Activated CD4-positive, alpha-beta memory T cell treated with anti-CD3 and anti-CD28 coated beads for 36 hours (primary cell): ENCODE measurements at places on chromosomes 6 and 20.

GRCh38 chr6:80886475-80886874 lies 780.0 kb downstream of the BCKDHB start:
- DNase-seq = no peak

DNA sequence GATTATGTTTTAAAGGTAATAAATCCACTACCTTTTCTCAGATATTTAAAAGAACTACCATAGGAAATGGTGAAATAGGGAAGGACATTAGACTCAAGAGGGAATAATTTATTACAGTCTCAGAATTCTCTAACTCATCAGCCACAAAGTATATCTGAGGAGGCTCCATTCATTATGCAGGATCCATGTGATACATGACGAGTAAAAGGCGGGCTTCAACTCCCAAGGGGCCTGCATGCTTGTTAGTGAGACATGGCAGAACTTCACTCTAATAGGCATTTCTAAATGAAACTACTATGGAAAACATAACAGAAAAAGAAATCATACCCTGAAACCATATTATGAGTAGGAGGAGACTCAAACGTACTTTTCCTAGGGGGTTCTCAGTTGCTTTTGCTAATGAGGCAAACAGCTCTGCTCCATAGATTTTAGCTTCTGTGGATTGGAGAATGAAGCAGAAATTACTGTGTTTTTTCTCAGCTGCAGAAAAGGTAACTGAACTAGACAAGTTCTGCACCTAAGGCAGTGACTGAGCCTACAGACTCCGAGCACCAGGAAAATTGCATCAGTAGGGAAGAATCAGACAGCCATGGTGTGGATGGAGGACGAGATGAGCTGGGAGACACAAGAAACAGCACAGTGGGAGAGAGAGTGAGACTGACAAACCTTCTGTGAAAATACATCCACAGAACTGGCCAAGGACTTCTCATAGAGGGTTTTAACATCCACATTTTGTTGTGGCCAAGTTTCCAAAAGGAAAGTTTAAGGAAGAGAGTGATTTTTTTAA lies 254.6 kb upstream of the PRDM1 start:
- no peak for DNase-seq

GRCh38 chr20:63431944-63432343 lies 40.5 kb downstream of the KCNQ2 start:
- no peak for DNase-seq

DNA sequence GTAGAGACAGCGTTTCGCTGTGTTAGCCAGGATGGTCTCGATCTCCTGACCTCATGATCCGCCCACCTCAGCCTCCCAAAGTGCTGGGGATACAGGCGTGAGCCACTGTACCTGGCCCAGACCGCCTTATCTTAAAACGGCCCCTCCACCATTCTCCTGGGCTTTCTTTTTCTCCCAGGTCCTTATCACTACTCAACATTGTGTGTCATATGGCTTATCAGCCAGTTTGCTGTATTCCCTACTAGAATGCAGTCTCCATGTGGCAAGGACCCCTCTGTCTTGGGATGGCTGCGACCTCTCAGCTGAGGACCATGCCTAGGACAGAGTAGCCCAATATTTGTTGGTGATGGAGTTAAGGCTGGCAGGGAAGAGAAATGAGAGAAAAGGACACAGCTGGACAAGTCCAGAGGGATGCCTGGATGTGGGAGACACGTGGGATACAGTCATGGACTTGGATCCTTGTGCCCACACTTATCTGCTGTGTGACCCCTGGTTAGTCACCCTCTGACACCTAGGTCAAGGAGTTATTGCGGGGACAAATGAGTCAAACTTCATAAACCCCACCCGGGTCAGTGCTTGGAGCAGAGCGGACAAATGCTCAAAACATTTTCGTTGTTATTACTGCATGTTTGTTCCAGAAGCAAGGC lies 24.0 kb downstream of the ADA start:
- DNase-seq = no peak

- no peak for DNase-seq
Measured at GRCh38 chr6:68695838-68696237, 60.8 kb downstream of the ADGRB3 start.

DNA sequence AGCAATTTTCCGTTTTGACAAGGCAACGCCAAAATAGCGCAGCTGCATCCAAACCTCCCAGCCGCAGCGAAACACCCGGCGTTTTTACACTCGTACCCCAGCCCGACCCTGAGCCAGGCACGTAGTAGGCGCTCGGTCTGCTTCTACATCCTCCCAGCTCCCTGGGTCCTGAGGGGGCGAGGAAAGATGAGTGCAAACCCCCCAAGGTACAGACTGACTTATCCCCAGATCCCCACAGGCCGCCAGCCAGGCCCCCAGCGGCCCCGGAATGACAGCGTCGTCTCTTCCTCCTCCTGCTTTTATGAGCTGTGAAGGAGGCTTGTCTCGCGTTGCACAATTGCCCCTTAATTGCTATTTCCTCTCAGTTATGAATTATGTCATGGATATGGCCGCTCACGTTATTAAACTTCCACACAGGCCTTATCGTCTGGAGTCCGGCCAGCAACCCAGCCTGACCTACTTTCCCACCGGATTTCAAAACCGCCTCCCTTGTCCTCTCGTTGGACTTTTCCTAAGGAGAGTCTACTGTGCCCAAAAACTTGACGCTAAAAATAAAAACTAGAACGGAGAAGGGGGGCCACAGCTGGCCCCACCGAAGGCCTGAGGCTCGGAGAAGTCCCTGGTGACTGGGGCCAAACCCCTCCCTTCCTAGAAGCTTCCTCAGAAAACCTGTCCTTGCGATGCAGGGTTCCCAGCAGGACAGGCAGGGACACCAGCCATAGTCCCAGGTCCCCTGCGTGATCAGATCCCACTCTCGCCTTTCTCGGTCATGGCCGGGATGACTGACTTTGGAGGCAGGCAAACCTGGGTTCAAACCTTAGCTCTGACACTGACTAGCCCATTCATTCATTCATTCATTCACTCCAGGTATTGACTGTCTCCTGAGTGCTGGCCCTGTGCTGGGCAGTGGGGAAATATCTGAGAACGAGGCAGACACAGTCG lies 130.9 kb upstream of the PTPN1 start:
- DNase-seq = no peak

GRCh38 chr20:11401988-11402387 lies 515.7 kb upstream of the BTBD3 start:
- no peak for DNase-seq

- no peak for DNase-seq
Measured at GRCh38 chr6:149476789-149477455, 7.9 kb downstream of the ZC3H12D start.

- no peak for DNase-seq
Measured at GRCh38 chr20:61118429-61119224, 133.4 kb upstream of the CDH4 start.

DNA sequence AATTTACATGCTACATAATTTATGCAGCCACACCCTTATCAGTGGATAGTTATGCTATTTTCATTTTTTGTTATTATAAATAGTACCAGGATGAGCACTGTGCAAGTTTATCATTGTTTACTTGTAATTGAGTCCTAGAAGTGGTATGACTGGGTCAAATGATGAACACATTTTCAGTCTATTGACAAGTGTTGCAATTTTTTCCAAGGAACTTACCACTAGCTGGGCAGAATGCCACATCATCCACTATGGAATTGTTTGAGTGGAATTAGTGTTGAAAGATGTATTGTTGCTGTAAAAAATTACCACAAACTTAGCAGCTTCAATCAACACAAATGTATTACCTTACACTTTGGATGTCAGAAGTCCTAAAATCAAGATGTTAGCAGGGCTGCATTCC lies 38.1 kb upstream of the OPN5 start:
- no peak for DNase-seq

- DNase-seq = peak; percentile 34
Measured at GRCh38 chr6:43496370-43497128, 13.6 kb downstream of the LRRC73 start.

GRCh38 chr6:56914798-56915658 lies 39.9 kb upstream of the BEND6 start:
- DNase-seq = no peak

DNA sequence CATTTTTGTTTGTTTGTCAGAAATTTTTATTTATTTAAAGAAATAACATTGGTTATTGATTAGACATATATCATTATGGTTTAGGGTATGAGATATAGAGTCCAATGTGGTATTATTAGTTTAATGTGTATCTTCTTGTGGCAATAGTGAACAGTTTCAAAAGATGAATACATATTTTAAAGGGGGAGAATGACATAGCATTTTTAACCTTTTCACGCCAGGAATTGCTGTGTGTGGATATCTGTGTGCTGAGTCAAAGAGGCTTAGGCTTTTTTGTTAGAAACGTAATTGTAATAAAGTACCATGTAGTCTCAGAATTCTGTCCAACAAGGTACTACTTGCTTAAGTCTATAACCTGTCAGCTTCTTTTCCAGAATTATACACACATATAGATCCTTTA lies 451.6 kb downstream of the ADGRB3 start:
- no peak for DNase-seq

GRCh38 chr6:96330884-96331283 lies 190.7 kb upstream of the UFL1 start:
- DNase-seq = no peak

GRCh38 chr6:47348316-47348863 lies 38.7 kb upstream of the TNFRSF21 start:
- DNase-seq = no peak

DNA sequence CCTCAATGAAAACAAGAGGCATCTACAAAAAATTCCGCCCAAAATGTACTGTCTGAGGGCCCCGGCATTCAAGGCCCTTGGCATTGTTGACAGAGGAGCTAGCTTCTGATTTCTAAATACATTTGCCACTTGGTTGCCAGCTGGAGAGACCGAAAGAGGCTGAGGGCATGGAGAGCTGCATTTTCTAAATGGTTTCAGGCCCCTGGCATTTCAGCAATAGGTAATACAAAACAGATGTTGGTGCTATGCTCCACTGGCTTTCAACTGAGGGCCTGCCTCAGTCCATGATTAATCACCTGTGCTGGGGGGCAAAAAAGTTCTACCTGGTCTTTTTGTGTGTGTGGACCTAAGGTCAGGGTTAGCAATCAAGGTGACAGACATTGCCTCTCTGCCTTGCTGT lies 79.5 kb upstream of the ISM1 start:
- no peak for DNase-seq

DNA sequence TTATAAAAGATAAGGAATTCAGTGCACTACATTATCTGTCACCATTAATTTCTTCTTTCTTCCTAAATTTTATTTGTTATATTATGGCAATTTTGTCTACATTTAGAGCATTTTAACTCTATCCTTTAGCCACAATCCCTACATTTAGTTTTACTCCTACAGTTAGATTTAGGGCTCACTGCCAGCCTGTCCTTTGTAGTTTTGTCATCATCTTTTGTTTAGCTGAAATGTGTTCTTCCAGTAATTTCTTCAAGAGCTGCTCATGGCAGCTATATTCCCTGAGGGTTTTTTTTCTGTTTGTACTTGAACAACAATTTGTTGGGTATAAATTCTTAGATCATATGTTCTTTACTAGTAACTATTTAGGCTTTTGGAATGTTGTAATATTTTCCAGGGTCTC lies 72.7 kb upstream of the B3GAT2 start:
- DNase-seq = no peak

GRCh38 chr20:50555662-50556061 lies 45.5 kb downstream of the PTPN1 start:
- DNase-seq = no peak

- peak; percentile 89 for DNase-seq
Measured at GRCh38 chr20:34704177-34705007, at the start of gene TP53INP2. TP53INP2 (plus strand) TSS chr20:34704344; CDS start chr20:34708740, 4,396 bp downstream.

GRCh38 chr6:110881546-110882273 lies 7.1 kb downstream of the AMD1 start:
- DNase-seq = no peak

- no peak for DNase-seq
Measured at GRCh38 chr6:13730704-13731103, 19.1 kb upstream of the RANBP9 start.

GRCh38 chr6:36657942-36658544 lies 20.5 kb upstream of the CDKN1A start:
- no peak for DNase-seq

DNA sequence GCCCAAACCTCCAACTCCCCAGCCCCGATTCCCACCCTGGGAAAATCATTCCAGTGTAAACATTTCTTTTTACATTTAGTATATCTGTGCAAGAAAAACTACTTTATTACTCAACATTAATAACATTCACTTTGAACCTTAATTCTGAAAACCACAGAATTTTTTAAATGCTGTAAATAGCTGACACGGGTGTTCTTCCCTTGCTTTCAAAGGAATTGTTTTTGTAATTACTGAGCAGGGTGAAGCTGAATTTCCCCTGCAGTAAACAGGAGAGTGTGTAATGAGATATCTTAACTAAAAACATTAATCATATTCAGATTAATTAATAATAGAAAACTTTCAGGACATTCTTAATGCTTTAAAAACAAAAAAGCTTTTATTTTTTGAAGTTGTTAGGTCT lies 99.3 kb upstream of the CITED2 start:
- no peak for DNase-seq

DNA sequence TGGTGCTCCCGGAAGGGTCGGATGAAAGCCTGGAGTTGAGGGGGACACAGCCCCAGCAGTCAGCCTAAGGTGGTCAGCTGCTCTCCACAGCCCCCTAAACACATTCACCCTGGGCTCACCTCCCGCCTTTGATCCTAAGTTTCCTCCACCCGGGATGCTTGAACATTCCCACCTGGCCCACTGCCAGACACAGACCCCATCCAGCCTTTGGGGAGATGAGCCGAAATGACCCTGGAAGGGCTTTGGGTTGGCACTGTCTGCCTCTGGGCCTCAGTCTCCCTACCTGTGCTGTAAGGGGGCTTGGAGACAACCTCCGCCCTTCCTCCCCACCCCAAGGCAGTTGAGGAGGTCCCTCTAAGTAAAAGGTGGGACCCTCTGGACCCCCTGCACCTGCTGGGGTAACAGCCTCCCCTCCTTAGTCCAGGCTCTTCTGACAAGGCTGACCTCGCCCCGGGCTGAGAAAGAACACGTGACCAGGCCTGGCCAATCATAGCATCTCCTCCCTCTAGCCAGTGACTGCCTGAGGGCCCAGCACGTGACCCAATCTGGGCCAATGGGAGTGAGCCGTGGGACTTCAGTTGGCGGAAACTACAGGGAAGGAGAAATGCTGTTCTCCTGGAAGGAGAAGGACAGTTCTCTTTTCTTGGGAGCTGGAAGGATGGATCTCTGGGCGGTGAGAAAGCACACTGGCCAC lies 16.9 kb upstream of the UBE2V1 start:
- DNase-seq = no peak

GRCh38 chr6:24900917-24901697 lies 34.7 kb downstream of the RIPOR2 start:
- no peak for DNase-seq

DNA sequence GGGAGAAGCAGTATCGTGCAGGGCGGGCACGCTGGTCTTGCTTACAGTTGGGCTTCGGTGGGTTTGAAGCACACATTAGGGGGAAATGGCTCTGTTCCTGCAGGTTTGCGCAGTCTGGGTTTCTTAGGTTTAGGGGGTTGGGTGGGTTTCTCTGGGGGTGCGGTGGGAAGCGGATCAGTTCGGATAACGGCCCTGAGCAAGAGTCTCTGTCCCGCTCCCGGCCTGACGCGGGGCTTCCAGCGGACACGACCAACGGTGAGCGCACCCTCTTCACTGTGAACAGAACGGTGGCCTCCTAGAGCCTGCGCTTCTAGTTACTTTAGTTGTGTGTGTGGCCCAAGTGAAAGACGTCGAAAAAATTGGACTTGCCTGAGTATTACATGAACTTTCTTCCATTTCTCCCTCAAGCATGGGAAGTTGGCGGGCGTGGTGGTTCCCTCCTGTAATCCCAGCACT lies 635 bp upstream of the ELOVL2 start:
- no peak for DNase-seq
